ENCODE measurements at places on chromosomes 2 and 18.

DNA sequence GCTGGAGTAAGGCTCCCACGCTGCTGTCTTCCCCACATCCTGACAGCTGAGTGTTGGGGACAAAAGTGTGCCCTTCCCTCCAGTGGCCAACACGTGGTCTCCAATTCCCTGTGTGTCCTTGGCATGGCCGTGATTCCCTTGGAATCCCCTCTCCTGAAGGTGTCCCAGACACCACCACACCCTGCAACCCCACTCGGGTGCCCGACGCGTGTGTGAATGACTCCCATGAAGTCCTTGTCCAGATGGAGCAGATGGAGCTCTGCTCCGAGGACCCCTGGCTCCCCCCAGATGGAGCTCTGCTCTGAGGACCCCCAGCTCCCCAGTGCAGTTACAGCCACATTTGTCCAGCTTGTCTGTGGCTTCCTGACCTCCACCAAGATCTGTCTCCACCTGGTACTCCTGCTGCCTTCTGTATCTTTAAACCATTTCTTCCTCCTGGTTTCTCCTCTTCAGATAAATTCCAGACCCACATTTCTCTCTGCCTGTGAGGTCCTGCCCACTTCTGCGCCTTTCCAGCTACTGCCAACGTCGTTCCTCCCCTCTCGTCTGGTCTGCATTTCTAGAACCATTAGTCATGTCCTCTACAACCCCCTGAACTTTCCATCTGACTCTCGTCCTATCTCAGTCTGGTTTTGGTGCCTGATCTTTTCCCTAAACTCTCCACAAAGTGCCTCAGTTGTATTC, 86.8 kb upstream of the PXDN start:
- DNase-seq: no peak

DNA sequence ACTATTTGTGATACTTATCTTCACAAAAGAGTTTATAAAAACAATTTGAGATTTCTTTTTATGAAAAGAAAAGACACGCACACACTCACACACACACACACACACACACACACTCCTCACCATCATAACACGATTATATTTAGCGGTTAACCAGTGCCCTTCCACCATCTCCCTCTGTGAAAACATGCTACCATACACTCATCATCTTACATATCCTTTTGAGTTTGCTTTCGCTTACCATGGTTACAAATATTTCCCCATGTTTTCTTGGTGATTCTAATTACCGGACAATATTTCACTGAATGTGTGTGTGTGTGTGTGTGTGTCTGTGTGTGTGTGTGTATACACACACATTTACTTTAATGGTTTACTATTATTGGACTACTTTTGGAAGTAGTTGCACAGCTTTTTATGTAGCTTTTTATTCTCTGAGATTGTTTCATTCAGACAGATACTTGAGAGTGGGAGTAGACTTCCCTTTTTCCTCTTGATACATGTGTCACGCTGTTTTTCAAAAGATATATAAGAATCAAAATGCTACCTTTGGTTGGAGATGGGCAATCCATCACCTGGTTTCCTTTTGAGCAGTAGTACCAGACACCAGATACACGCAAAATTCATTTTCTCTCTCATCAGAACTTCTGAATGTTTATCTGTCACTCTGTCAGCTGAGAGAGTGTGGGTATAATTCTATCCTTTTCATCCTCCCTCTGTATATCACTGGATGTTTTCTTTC, 138.1 kb downstream of the SETBP1 start:
- no peak for DNase-seq

- no peak for DNase-seq
Measured at GRCh38 chr2:98157557-98157956, 70.6 kb downstream of the VWA3B start.

GRCh38 chr2:96344011-96344410, 8.4 kb downstream of the NCAPH start:
- no peak for DNase-seq

DNA sequence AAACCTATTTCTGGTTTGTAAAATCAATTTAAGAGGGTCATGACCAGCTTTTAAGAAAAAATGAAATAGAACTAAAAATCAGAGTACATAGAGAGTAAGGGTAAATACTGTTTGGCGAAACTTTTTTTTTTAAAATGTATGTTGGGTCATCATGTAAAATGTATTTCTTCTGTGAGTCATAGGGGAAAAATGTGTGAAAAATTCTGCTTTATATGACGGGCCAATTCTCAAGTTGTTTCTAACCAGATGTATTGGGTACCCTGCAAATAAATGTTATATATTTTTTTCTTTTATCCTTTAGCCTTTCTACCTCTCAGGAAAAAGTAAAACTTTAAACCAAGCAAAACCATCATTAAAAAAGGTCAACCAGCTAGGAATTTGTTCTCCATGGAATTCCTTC, 13.9 kb downstream of the AFTPH start:
- no peak for DNase-seq

GRCh38 chr2:14199040-14199439, 433.5 kb upstream of the LRATD1 start:
- DNase-seq: no peak

DNA sequence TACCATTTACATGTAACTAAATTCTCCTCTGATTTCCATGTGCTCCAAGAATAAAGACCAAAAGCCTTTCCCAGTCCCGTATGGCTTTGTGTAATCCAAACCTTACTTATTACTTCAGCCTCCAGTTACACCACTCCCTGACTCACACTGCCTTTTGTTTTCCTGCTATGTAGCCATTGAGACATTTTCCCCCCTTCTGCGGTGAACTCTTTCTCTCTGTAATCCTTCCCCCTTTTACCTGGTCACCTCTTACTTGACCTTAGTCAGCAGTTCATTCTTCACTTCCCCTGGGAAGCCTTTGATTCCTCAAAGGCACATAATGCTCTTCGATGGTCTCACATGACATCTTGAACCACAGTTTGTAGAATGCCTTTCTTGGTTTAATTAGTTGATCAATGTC, 256.0 kb upstream of the FANCL start:
- no peak for DNase-seq

DNA sequence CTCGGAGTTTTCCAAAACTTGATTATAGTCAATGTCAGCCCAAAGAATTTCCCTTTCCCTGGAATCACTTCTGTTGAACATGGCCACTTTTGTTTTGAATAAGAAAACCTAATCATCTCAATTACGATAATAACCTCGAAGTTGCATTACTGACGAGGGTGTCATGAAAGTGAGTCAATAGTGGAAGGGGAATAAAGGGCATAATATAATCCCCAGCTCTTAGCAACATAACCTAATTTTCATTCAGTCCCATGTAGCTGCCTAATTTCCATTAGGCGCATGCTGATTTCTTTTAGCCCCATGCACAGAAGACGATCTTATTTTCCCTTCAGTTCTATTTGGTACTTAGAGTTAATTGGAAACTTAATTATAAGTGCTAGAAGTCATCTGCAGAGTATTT, 51.1 kb upstream of the RAPH1 start:
- no peak for DNase-seq

GRCh38 chr2:191985740-191986139, 138.9 kb upstream of the CAVIN2 start:
- DNase-seq: no peak

DNA sequence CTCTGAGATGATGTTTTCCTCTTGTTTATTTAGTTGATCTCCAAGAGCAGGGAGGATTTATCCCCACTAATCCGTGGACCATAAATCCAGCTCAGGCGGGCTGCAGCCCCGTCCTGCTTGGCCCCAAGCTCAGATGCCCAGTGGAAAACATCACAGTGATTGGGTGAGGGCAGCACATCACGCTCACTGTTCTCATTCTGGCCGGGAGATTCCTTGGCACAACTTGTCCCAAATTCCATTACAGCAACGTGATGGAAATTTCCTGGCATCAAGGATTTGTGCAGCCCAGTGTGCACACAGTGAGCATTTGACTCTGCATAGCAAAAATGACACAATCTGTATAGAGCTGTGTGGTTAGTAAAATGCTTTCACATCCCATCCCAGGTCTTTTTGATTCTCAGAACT, 96.8 kb downstream of the VAPA start:
- no peak for DNase-seq

DNA sequence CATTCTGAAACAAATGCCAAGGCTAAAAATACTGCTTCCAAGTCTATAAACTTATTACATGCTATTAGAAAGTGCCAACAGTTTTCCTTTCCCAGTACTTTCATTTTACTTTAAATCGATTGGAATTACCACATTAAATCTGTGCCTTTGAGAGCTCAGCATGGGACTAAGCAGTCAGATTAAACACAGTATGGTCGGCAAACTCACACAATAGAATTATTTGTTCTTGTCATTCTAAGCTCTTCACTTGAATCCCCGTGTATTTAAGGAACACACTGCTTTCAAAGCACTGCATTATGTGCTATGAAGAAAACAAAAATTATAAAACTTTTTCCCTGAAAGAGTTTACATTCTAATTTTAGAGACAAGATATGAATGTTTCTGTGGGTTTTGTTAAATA, 444.4 kb upstream of the SLC39A10 start:
- DNase-seq: no peak

GRCh38 chr2:157336137-157337010, 10.8 kb upstream of the ERMN start:
- no peak for DNase-seq

- DNase-seq: no peak
Measured at GRCh38 chr2:45739796-45740485, 88.5 kb downstream of the PRKCE start.

- no peak for DNase-seq
Measured at GRCh38 chr18:12038082-12038638, 55.5 kb upstream of the ANKRD62 start.

DNA sequence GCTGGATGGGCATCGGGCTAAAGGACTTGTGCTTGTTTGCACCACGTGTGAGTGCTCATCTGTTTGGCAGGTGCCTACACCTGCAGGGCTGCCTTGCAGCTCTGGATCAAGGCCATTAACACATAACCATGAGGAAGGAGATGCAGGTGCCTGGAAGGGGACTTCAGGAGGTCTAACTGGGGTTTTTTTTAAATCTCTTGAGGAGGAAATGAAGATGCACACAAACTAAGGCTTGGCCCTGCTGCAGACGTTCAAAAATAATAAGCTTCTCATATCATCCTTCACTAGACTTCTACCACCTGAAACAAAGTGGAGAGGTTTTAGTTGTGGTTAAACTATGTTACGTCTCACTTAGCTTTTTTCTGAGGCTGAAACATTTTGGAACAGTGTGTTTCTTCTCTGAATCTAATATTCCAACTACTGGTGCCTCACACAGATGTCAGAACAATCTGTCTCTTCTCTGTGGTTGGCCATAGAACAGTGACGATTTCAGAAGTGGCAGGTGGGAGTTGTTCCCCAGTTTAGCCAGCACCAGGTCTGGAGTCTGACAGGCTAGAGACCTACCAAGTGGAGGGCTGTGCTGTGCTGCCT, 36.5 kb downstream of the BCL2L11 start:
- DNase-seq: no peak
